ENCODE measurements at places on chromosomes 1 and 21.

- no peak for DNase-seq
Observed at GRCh38 chr1:77732090-77732489, 27.6 kb downstream of the USP33 start.

- DNase-seq, result no peak
Observed at GRCh38 chr1:221602830-221603229, 139.1 kb downstream of the DUSP10 start.

GRCh38 chr21:45478115-45478801 lies 64.0 kb downstream of the SLC19A1 start:
- DNase-seq, result no peak

DNA sequence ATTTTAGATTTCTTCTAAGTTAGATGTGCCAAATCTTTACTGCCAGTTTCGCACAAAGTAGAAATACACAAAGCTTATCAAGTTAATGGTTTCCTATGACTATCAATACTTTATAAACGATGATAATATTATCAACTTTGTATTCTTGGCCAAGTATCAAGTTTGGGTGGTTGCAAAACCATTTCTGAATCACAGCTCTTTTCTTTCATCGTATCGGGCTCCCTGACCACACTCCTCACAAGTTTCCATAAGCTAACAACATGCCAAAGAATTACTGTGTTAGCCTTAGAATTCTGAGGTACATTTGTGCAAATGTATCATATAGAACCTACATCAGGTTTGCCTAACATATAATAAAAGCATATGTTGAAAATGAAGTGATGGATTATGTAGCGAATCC lies 311.0 kb downstream of the KCTD3 start:
- no peak for DNase-seq

DNA sequence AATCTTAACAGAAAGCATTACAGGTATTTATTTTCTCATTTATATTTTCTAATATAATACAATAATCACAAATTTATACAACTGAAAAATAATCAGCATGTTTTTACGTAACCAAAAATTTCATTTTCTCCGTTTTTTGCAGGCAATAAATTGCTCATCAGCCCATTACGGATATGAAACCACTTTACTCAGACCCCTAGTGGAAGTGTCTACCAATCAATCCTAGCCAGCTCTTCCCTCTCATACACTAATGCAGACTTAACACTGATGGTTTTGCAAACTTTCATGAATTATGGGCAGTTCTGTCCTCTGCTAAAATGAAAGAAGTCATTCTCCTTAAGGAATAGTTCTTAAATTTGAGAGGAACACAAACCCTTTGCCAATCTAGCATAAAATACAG lies 124.7 kb downstream of the EIF4G3 start:
- DNase-seq, result no peak

DNA sequence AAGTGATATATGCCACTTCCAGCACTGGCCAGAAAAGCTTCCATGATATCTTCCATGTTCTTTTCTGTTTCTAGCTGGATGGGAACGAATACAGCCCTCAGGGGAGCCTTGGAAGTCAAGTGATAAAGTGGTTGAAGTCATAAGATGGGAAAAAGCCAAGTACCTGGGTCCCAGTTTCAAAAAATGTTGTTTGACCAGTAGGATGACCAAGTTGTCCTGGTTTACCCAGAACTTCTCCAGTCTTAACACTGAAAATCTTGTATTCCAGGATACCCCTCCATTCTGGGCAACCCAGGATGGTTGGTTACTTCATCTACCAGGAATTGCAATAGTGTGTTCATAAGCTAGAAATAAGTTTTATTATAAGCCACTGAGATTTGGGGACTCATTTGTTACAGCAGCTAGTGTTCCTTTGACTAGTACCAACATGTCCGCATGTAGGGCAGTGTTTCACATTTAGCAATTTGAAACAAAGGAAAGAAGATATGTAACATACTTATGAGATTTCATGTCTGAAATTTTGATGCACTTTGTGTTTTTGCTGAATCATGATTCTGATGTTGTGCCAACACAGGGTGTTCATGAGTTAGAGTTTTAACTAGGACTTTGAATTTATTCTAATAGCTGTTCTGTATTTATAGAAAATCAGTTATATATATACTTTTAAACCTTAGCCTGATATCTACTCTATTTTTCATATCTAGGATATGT lies 139.9 kb downstream of the TPR start:
- DNase-seq, result no peak

GRCh38 chr1:9121496-9122409 lies 7.1 kb downstream of the GPR157 start:
- no peak for DNase-seq

- DNase-seq, result no peak
Observed at GRCh38 chr1:7538849-7539768, 232.0 kb upstream of the VAMP3 start.

- DNase-seq, result no peak
Observed at GRCh38 chr1:93358293-93358692, 12.6 kb downstream of the DR1 start.

- DNase-seq, result no peak
Observed at GRCh38 chr1:110765640-110766335, 91.0 kb upstream of the KCNA3 start.

DNA sequence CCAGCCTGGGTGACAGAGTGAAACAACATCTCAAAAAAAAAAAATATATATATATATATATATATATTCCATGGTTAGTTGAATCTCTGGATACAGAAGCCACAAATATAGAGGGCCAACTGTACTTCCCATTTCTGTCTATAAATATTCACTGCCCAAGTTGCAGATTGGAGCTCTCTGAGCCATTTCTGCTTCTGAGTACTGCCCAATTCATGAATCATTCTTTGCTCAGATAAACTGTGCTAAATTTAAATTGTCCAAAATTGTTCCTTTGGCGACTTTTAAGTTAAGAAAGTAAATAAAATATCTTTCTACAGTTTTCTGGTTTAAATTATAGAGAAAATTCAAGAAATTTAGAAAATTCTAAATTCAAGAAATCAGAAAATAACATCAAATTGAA lies 23.2 kb upstream of the C1orf146 start:
- no peak for DNase-seq

DNA sequence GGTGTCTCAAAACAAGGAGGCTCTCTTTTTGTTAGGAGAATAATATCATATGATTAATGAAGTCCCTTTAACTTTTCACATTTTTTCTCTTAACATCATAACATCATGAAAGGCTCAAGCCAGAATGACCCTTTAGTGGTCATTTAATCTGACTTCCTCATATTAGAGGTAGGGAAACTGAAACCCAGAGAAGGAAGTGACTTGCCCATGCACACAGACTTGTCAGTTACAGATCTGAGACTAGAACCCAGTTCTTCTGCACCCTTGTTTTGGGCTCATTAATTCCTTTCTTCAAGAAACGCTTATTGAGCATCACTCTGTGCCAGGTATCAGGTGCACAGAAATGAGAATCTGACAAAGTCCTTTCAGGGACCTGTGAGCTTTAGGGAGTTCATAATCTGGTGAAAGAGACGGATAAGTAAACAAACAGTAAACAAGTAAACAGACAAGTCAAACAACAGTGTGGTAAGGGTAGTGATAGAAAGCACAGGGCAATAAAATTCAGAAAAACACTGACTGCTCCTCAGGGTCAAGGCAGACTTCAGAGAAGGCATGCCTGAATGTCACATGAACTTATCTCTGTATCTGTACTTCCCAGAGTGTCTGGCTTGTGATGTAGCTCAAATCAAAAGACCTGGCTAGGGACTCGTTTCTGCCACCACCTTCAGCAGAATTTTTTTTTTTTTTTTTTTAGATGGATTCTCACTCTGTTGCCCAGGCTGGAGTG lies 38.3 kb upstream of the OSBPL9 start:
- no peak for DNase-seq

- no peak for DNase-seq
Observed at GRCh38 chr1:17699581-17699980, 55.6 kb upstream of the ACTL8 start.

GRCh38 chr1:228953207-228953606 lies 217.9 kb downstream of the RHOU start:
- no peak for DNase-seq

DNA sequence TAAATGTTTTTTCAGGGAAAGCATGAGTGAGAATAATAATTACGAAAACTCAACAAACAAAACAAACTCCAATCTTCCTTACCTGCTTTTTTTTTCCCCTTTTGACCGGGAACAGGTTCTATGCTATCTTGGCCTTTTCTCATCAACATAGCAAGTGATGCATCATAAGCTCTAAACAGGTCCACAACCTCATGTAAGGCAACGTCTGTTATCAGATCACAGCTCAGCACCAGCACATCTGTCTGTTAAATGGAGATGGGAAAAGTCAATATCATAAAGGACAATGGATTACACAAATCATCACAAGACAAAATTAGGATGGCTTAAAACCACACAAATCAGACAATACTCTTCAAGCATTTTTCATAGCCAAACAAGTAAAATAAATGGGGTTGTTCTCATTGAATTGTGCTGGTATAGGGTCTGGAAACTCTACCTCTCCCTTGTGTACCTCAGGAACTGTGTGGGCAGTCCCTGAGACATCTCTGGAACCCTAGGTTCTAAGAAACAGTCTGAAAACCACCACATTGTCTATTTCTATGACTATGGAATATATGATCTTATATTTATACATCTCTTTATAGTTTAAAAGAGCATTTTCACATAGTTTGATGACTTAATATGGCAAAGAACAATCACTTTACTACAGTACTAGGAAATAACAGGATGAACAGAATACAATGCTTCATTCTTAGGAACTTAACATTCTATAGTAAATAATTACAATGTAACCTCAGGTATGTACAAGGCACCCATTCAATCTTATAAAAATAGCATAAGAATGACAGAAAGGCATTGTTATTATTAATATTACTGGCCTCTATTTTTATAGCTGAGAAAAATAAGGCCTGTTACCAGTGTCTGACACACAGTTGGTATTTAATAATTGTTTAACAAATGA lies 44.7 kb downstream of the EIF2B3 start:
- DNase-seq, result no peak

DNA sequence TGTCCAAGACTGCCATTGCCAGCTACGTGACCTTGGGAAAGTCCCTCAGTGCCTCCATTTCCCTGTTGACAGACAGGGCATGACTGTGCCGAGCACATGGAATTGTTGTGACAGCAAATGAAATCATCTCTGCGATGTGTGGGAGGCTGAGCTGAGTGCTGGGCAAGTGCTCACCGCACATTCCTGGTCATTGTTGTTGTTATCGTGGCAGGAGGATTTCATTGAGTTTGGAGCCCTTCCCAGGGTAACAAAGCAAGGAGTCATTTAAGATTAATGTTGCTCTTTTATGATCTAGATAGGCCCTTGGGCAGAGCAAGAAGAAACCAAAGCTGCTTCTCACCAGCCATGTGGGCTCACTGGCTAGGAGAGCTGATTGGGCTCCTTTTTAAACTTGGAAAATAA lies 39.6 kb upstream of the ITPKB start:
- DNase-seq, result no peak

DNA sequence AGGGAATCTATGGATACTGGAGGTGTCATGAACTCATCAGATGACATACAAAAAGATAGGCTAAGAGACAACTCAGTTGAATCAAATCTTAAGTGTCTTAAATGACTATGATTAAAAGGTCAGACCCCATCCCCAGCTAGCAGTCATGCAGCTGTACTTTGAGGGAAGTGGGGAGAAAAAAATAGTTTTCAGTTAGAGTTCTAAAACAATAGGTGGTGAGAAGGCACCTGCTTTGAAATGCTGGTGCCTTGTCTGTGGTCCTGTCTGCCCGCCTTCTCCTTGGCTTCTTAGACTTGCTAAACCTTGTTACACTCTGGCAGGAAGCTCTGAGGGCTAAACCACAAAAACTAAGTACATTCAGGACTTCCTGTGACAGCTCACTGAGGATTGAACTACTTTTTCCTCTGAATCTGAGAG lies 15.3 kb downstream of the CD2 start:
- DNase-seq, result no peak

DNA sequence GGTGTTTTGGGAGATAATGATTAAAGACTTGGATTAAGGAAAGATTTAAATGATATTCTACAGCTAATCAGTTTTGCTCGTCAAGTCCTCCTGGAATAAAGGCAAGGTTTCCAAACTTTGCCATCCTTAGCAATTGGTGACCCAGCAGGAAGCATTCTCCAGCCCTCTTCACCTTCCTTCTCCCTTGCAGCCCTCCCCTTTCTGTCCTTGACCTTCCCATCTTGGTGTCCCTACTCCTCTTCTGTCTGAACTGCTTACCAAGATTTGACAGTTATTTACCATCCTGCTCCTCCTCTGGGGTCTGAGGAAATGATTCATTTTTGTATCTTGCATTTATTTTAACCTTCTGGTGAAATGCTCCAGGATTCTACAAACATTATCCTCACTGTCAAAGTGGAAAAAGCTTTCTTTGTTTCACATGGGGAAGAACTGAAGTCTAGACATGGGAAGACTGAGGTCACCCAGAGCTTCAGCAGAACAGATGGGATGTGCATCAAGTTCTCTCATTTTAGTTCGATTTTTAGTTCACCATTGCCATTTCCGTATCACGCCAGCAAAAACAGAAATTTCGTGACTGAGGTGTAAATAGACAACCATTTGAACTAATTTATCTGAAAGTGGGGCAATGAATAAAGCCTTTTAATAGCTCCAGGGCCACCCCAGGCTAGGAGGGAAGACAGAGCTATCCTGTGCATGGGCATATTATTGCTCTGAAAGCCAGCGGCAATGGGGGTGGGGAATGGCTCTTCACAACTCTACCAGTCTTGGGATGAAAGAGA lies 504.4 kb upstream of the PLXNA2 start:
- DNase-seq, result no peak

DNA sequence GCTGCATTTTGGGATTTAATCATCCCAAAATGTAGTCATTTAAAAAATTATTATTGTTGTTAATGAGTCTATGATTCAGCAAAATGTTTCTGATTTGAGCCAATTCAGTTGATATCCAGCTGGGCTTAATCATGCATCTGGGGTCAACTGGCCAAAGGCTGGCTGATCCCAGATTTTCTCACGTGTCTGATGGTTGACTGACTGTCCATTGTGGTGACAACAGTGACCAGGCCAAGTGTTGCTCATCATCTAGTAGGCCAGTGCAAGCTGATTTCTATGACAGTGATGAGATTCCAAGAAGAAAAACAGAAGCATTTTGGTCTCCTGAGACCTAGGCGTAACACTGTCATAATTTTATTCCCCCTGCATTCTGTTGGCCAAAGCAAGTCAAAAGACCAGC lies 80.1 kb upstream of the ZC3H11B start:
- no peak for DNase-seq

GRCh38 chr21:37710546-37711285 lies 205.5 kb downstream of the KCNJ6 start:
- no peak for DNase-seq

GRCh38 chr1:15476927-15477326 lies 1.0 kb downstream of the CELA2B start:
- DNase-seq, result no peak

DNA sequence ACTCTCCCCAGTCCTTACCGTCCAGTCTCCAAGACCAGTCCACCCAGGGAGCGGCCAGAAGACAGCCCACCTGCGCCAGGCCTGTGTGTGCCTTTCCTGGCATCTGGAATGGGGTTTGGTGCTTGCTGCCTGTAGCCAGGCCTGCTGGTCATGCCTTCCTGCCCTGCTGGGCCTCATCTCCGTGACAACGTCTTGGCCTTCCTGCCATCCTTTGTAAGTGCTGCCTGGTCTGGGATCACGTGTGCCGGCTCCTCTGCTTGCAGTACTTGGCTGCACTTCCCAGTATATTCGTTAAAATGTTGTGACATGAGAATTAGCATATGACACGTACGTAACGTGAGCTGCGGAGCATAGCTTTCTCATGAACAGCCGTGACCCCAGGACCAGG lies 145.3 kb upstream of the COL6A1 start:
- DNase-seq, result peak; percentile 31

- no peak for DNase-seq
Observed at GRCh38 chr1:27296773-27297291, 25.1 kb upstream of the TMEM222 start.
